Right renal pelvis (tissue), 4 donors: ENCODE measurements at places on chromosomes 13 and 19.

GRCh38 chr13:101579281-101579802, 126.9 kb downstream of the ITGBL1 start:
- peak; percentile 34 for DNase-seq

- DNase-seq = no peak
Observed at GRCh38 chr13:89923736-89924135, 1423.8 kb upstream of the MIR17HG start.

- DNase-seq = no peak
Observed at GRCh38 chr13:41994696-41995095, 33.8 kb upstream of the VWA8 start.

DNA sequence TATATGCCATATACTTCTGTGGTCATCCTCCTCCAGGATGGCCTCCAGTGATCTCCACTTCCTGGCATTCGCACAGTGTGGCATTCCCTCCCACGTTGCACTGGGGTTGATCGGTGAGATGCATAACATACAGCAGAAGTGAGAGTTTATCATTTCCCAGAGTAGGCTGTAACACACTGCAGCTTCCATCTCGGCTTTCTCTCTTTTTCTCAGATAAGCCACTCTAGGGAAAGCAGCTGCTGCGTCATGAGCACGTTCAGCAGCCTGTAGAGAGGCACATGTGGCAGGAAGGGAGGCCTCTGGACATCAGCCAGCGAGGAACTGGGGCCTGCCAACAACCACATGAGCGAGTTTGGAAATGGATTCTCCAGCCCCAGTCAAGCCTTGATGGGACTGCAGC, 807.1 kb downstream of the DIAPH3 start:
- no peak for DNase-seq

DNA sequence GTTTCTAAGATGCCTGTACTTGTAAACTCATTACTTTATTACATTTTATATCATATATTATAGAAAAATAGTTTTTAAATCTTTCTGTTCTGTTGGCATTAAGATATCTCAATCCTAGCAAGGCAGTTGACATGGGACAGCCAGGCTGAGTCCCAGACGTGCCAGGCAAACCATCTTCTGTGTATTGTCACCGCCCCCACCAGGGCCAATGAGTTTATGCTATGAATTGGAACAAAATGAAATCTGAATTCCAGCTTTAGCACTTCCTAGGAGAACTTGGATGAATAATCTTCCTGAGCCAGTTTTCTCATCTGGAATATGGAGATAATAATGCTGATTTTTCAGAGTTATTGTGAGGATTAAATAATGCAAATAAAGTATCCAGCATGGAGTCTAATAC, 79.9 kb upstream of the GSX1 start:
- no peak for DNase-seq

DNA sequence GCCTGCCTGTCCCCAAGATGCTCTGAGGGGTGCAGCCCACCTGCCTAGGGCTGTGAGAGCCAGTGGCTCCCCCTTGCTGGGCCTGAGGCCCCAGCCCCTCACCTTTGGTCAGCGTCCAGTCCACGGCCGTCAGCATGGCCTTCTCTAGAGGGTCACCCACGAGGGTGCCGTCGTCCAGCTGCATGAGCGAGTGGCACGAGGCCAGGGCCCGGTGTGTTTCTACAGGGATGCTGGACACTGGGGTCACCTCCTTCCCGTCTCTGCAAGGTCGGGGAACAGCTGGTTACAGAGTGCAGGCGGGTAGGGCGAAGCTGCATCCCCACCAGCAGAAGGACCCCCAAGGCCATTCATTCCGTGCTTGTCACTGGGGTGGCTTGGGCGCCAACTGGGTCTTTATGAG, 9.0 kb downstream of the ATP13A1 start:
- DNase-seq = no peak

DNA sequence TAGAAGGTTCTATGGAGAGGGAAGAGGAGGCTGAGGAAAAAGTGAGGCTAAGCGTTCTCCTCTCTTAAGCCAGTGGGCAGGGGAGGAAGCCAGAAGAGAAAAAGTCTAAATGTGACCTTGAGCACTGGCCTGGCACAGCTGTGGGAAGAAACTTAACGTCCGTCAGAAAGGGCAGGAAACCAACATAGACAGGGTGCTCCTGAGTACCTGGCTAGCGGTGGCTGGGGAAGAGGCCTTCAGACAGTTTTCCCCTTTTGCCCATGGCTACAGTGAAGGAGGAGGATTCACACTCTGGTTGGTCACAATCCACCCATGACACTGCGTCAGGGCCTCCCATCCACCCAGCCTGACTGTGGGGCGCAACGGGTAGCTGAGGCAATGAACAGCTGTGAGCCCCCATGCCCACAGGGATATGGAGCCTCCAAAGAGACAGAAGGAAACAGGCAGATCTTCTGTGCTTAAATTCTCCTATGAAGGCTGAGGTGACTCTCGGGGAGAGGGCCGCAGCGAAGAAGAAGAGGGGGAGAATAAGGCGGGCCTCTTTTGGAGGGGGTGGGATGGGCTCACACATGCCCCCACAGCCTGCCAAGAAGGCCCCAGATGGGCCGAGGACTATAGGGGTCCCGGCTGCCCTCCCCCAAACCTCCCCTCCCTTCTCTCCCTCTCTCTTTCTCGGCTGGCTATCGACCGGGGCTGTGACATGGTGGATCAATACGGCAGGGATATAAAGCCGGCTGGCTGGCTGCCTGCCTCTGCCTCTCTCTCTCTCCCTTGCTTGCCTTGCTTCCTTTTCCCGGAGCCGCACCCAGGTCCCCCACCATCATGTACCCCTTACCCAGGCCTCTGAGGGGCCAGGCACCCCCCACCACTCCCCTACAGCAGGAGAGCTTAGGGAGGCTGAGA, 19.8 kb upstream of the POU2F2 start:
- no peak for DNase-seq

DNA sequence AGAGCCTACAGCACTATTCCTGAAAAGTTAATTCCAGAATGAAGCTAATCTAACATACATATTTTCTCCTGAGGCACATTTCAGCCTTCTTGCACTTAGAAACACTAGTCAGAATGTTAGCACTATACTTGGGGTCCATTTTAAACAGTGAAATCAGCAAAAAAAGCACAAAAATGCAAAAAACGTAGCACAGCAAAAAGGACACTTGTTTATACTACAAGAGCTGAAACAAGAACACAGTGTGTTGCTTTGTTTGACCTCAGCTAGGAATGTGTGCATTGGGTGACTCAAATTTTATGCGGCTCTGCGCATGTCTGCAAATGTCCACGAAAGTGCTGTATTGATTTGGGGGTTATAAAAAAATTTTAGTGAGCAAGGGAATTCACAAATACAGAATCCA, 226.2 kb downstream of the KCNRG start:
- DNase-seq = no peak

- DNase-seq = no peak
Observed at GRCh38 chr19:3801412-3802096, 15.4 kb upstream of the MATK start.

GRCh38 chr19:41811036-41811435, 14.6 kb downstream of the CEACAM3 start:
- DNase-seq = no peak

GRCh38 chr19:56687031-56687430, 15.5 kb upstream of the ZNF835 start:
- DNase-seq = peak; percentile 5

DNA sequence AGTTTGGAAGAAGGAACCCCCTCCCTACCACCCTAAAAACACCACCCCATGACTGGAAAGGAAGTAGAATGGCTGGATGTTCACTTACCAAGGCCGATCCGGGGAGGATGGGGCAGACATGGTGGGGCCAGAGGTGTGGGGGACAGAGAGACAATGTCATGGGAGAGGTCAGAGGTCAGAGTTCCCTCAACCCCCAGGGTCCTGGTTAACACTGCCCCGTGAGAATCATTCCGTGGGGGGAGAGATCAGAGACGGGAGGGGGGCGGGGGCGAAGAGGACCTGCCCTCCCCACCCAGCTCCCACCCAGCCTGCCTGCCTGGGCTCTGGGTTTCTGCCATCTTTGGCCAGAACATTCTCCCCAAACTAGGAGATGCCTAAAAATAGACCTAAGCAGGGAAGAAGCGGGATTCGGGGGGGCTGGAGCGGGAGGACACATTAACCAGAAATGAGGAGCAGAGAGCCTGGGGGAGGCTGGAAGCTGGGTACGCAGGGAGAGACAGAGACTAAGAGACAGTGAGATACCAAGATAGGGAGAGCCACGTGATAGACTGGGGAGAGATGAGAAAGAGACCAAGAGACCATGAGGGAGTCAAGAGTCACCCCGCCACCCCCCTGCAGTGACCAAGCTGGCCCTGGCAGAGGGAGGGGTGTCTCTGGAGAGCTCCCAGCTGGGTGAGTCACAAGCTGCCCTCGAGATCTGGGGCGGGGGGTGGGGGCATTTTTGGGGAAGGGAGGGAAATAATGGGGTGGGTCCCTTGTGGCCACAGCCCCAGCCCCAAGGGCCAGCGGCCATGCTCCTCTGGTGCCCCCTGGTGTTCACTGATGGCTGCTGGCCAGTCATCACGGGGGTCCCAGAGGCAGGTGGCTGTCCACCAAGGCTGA, 6.1 kb upstream of the KANK2 start:
- no peak for DNase-seq

GRCh38 chr13:32080328-32080744, 48.8 kb downstream of the FRY start:
- no peak for DNase-seq

- no peak for DNase-seq
Observed at GRCh38 chr13:45257638-45258333, 56.9 kb upstream of the KCTD4 start.

DNA sequence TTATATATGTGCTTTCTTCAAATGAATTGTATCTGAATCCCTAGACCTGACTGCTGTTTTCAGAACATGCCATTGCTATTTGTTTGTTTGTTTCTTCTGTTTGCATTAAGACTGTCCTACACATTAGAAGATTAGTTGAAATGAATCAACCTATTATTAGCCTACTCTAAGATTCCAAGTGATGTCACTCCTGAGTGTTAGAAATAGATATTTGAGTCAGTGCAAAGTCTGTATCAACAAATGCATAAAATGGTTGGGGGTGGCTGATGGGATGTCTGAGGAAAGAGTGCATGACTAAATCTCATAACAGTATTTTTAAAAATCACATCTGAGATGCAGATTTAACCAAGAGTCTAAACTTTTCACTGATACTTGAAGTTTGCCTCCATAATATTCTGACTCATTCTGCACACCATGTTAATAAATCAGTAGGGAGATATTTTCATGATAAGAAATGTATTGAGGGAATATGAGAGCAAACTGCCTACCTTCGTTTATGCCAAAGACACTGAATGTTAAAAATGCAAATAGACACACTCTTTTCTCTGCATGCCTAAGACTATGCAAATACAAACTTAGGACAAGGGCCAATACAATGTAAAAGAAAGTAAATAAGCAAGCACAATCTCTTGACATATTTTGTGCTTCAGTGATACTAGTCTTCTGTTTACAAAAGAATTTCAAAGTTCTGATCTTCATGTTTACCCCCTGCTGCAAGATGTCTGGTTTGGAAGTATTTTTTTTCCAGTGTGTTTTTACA, 253.3 kb downstream of the LIG4 start:
- no peak for DNase-seq

DNA sequence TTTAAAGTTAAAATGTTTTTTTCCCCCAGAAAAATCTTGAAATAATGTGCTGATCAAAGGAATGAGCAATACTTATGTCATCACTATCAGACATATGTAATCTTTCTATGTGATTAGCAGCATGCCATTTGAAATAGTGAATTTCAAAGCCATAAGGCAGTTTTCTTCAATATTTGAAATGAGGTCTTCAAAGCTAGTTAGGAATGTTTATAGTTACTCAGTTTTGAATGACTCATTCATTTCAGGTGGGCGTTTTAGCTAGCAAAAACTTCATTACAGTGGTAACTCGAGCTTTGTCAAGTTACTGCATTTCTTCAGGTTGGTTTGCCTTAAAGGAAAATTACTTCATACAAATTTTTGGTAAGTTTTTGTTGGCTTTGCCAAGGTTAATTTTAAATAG, 102.1 kb downstream of the ATP8A2 start:
- DNase-seq = no peak

GRCh38 chr19:2186071-2186846, 22.5 kb downstream of the DOT1L start:
- no peak for DNase-seq

DNA sequence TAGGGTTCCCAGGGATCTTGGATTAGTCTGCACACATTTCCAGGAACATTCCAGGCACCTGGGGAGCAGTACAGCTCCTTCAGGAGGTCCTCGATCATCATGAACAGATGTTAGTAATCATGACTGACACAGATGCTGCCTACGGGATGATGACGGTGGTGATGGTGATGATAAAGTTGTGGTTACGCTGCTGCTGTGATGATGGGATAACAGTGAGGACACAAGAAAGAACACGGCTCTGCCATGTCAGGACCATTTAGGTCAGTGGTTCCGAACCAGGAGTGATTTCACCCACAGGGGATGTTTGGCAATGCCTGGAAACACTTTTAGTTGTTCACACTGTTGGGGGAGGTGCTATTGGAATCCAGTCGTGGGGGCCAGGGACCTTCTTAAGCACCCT, 1193.0 kb downstream of the UQCRFS1 start:
- DNase-seq = no peak

GRCh38 chr19:51702825-51703574, 9.9 kb downstream of the SPACA6 start:
- no peak for DNase-seq

- DNase-seq = no peak
Observed at GRCh38 chr13:27168086-27168485, 3.5 kb downstream of the USP12 start.

- DNase-seq = no peak
Observed at GRCh38 chr19:43316591-43317319, 36.7 kb upstream of the CD177 start.

- no peak for DNase-seq
Observed at GRCh38 chr13:110398564-110399507, 91.8 kb downstream of the COL4A2 start.

- DNase-seq = peak; percentile 48
Observed at GRCh38 chr19:36032251-36033104, at the start of gene CLIP3. Gene CLIP3, minus strand, starts transcription at chr19:36032873. Its CDS starts 516 bp downstream, at chr19:36032357.

DNA sequence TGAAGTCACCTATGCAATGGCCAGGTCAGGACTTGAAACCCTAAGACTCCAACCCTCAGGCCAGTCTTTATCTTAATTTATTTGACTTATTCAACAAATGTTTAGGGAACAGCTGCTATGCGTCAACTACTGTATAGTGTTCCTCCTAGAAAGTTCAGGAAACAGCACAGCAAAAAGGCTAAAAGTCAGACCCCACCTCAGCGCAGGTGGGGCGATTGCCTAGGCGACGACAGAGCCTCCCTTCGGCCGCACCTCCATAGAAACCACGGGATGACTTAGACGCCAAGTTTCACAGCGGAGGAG, 502 bp downstream of the VRK3 start:
- DNase-seq = no peak

GRCh38 chr13:59103004-59103768, 1060.5 kb downstream of the DIAPH3 start:
- no peak for DNase-seq
